ENCODE measurements at places on chromosomes 3 and 15.
A peak's percentile ranks its signal among the peaks of the same experiment; 100 is the strongest.

GRCh38 chr15:99857836-99858235 is 124.6 kb upstream of the LYSMD4 start:
- DNase-seq = no peak

- DNase-seq = no peak
Observed at GRCh38 chr3:31680072-31680870, 147.5 kb downstream of the STT3B start.

DNA sequence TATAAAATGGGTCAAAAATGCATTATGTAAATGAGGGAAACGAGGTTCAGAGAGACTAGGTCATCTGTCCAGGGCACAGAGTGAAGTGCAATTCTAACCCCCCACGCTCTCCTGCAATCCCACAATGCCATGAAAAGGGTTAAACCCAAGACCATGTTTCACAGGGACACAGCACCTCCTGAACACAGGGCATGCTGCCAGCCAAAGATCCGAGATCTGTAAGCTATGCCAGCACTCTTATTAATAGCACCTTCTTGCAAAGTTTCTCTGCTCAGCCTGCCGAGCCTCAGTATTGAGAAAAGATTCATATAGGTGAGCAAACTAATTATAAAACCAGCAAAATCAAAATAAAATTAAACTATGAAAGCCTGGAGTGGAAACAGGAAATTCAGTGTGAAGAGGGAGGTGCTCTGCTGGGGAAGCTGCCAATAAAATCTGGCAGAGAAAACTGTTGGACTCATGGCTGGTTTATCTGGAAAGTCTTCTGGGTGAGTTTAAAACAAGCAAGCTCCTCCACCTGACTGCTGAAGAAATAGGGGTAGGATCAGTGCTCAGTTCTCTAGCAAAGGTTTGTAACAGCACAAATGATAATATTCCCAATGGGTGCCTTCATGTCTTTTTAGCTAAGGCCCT is 50.3 kb downstream of the LRIG1 start:
- DNase-seq = no peak

DNA sequence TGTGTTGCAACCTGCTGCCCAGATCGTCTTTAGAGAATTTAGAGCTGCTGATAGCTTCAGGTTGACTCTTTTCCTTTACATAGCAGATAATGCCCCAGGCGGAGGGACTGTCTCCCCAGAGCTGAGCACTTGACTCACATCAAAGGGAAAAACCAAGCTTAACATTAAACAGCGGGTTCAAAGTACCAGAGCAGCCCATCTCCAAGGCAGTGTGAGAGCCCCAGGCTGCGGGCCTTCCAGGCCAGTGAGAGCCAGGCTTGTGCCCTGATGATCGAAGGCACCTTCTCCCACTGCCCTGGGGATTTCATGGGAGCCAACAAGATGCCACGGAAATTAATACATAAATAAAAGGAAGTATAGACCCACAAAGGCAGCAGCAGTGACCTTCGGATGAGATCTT is 275.6 kb downstream of the XXYLT1 start:
- DNase-seq = no peak

- no peak for DNase-seq
Observed at GRCh38 chr3:183592821-183593220, 37.3 kb upstream of the KLHL6 start.

GRCh38 chr15:84715441-84716035 is 401 bp downstream of the SEC11A start:
- DNase-seq = peak; percentile 54

- DNase-seq = no peak
Observed at GRCh38 chr15:63998489-63998888, 47.8 kb downstream of the DAPK2 start.

- DNase-seq = no peak
Observed at GRCh38 chr15:100727291-100727851, 125.0 kb downstream of the ASB7 start.

GRCh38 chr15:44623178-44623577 is 40.3 kb downstream of the SPG11 start:
- DNase-seq = no peak

- DNase-seq = no peak
Observed at GRCh38 chr3:172707967-172708366, 2.9 kb downstream of the NCEH1 start.

GRCh38 chr3:153615863-153616262 is 453.8 kb downstream of the RAP2B start:
- DNase-seq = no peak

- peak; percentile 73 for DNase-seq
Observed at GRCh38 chr3:156218353-156218744, 98.0 kb downstream of the KCNAB1 start.

GRCh38 chr3:125232401-125232800 is 19.9 kb upstream of the SLC12A8 start:
- DNase-seq = no peak

- DNase-seq = no peak
Observed at GRCh38 chr3:153370680-153371079, 208.7 kb downstream of the RAP2B start.

DNA sequence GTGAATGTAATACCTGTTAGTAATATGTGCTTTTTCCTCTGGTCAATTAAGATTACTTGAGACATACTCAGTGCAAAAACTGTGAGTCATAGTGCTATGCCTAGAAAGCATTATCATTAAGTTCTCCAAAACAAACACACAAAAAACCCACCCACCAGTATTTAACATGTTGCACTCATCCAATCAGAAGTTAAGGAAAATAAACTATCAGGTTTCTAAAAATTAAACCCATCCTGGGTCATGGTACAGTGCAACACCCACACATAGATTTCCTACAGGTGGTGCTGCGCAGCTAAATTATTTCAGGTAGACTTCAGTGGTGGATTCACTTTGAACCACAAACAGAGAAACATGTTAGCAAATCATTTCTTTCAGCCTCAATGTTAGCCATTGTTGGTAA is 264.4 kb upstream of the VEPH1 start:
- no peak for DNase-seq

DNA sequence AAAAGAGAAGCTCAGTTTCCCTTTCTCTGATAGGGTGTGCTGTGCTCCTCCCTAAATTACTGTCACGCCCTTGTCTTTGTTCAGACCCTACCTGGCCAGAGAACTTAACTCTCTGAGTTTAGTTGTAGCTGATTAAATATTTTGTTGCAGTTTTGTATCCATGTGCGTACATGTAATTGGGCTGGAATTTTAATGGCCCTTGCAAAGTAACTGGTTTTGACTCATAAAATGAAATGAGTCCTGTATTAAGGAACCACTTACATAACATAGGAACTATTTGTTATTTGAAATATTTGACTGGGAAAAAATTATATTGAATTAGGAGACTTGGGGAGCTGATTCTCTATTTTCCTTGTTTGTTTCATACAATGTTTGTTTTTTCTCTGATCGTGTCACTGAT is 80.2 kb downstream of the LRRK1 start:
- no peak for DNase-seq

GRCh38 chr15:43244092-43244491 is 22.6 kb downstream of the TGM5 start:
- no peak for DNase-seq

- no peak for DNase-seq
Observed at GRCh38 chr3:23540600-23540999, 265.2 kb upstream of the UBE2E1 start.

DNA sequence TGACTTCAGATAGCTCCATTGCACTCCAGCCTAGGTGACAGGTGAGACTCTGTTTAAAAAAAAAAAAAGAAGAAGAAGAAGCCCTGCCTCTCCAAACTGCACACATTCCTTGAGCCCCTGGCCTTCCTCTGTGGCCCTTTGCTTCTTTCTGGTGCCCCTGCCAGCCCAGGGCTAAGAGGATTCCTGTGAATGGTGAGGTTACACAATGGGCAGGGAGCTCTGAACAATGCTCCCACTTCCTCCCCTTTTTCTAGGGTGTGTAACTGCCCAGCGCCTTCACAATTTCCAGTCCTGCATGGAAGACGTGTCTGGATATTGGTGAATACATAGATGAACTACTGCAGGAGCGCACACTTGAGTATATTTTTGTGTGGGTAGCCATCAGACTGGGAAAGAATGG is 3.6 kb upstream of the AMOTL2 start:
- no peak for DNase-seq

DNA sequence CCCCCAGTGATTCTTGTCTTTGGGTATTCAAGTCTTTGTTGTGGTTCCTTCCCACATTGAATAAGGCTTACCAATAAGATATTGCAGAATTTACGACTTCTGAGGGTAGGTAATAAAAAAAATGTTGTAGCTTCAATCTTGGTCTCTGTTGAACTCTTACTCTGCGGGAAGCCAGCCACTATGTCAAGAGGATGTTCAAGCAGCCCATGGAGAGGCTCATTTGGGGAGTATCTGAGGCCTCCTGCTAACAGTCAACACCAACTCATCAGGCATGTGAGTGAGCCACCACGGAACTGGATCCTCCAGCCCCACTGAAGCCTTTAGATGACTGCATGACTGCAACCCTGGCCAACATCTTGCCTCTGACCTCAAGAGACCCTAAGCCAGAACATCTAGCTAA is 3.2 kb upstream of the TBC1D23 start:
- no peak for DNase-seq

- DNase-seq = no peak
Observed at GRCh38 chr3:13106308-13107001, 33.2 kb upstream of the IQSEC1 start.

DNA sequence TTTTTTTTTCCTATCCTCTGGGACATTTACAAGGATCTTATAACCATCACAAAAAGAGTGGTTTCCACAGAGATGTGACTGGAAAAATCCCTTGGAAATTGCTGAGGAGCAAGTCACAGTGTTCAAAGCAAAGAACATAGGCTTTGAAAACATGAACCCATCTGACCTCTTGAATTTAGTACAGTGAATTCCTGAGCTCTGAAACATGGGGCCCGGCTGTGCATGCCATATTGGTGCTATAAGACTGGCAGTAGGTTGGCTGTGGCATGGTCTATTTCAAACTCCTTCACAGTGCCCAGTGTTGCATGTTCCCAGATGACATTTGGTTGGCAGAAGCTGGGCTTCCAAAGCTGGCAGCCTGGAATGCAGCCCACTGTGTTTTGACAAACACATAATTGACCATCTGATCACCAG is 202.2 kb downstream of the TIGIT start:
- peak; percentile 2 for DNase-seq
